Thoracic aorta (tissue), 2 donors: ENCODE measurements at places on chromosomes 16 and 17. TPM values are rescaled to one million over a fixed set of nuclear protein-coding genes. Genes with fewer than 3 reads are reported as not detected.

The NIP7 gene
- 11.0 TPM for total RNA-seq

The PRDM7 gene
- total RNA-seq, result not detected

The SEPTIN12 gene
- total RNA-seq, result not detected

The ST6GALNAC1 gene
- total RNA-seq, result 1.3 TPM

The MT1A gene
- 168 TPM for total RNA-seq

The CCDC200 gene
- total RNA-seq, result not detected

The EME1 gene
- total RNA-seq, result 3.9 TPM

The MIEN1 gene
- total RNA-seq, result 30.3 TPM

The ZNF764 gene
- total RNA-seq, result 9.6 TPM

The MAP2K6 gene
- 6.3 TPM for total RNA-seq

The NOD2 gene
- 7.4 TPM for total RNA-seq

The EPOP gene
- 0.54 TPM for total RNA-seq

The QRICH2 gene
- total RNA-seq, result 6.1 TPM

The CCDC154 gene
- total RNA-seq, result 0.63 TPM

The DNAH17 gene
- 0.14 TPM for total RNA-seq

The CDC6 gene
- 6.8 TPM for total RNA-seq

The KRTAP4-9 gene
- total RNA-seq, result not detected

The RASL10B gene
- 24.1 TPM for total RNA-seq

The KIF19 gene
- 0.56 TPM for total RNA-seq

The TEN1 gene
- total RNA-seq, result 6.0 TPM

The BMERB1 gene
- 75.1 TPM for total RNA-seq

The NPIPA8 gene
- total RNA-seq, result not detected
